ENCODE measurements at places on chromosomes 2 and 18.

- no peak for DNase-seq
Observed at GRCh38 chr2:7648221-7648795, 731.1 kb downstream of the RNF144A start.

DNA sequence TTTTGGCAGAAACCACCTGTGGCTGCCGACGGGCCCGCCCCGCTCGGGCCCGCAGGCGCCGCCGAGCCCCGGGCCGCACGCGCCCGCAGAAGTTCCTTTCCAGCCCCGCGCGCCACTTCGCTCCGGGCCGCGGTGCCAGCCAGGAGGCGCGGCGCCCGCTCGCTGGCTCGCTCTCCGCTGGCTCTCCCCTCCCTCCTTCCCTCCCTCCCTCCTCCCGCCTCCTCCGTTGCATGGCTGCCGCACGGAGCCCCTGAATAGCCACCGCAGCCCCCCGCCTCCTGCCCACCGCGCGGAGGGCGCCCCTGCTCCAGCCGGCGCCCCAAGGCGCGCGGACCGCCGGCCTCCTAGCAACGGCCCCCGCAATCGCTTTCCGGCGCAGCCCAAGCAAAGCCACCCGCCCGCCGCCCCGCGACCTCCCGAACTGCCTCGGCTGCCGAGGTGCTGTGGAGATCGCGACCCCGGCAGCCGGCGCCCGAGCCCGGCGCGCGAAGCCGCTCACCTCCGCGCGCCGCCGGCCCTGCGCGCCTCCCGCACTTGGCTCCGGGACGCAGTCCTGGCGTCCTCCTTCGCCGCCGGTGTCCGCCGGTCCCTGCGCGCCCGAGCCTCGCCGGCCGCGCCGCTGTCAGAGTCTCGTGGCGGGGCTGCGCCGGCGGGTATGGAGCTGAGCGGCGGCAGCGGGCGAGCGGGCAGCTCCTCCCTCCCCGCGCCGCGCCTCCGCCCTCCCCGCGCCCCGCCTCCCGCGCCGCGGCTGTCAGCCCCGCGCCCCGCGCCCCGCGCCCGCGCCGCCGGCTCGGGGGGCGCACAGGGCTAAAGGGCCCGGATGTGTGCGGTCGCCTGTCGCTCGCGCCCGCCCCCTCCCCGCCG lies at the start of gene ZBTB7C:
Gene ZBTB7C, minus strand, starts transcription at position 657 of the 864 bp plus-strand sequence.
- DNase-seq, result no peak

GRCh38 chr18:10519999-10520935 lies 5.6 kb upstream of the NAPG start:
- DNase-seq, result peak; percentile 92

DNA sequence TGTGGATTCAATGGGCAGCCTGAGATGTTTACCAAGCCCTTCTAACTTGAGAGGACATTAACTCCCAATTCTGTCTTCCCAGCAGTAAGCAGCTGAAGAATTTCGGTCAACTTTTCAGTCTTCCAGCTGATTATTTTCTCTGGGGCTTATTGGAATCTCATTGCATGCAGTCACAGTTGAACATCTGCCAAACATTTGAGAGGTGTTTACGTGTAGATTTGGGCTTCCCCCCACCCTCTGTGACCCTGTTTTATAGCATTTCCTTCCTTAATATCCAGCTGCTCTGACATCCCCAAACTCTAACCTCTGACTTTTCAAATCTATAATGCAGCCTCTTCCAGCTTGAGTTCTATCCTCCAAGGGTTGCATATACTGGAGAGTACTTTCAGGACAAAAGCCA lies 16.5 kb upstream of the VIT start:
- no peak for DNase-seq

DNA sequence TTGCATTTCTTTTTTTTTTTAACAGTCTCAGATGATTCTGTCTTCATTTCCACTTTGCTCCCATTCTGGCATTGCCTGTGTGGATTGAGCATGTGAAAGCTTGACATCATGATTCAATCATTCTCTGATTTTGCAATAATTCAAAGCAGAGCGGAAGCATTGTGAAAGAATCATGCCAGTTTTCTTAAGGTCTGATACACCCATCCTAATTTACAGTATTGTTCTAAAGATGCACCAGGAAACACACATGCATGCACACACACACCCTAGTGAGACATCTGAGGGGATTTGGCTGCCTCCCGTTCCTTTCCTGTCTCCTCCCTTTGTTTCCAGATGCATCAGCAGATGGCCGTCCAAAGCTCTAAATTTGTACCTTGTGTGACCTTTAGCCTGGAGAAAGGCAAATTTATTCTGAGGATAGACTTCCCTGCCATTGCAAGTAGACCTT lies 97.3 kb downstream of the FMNL2 start:
- DNase-seq, result no peak

DNA sequence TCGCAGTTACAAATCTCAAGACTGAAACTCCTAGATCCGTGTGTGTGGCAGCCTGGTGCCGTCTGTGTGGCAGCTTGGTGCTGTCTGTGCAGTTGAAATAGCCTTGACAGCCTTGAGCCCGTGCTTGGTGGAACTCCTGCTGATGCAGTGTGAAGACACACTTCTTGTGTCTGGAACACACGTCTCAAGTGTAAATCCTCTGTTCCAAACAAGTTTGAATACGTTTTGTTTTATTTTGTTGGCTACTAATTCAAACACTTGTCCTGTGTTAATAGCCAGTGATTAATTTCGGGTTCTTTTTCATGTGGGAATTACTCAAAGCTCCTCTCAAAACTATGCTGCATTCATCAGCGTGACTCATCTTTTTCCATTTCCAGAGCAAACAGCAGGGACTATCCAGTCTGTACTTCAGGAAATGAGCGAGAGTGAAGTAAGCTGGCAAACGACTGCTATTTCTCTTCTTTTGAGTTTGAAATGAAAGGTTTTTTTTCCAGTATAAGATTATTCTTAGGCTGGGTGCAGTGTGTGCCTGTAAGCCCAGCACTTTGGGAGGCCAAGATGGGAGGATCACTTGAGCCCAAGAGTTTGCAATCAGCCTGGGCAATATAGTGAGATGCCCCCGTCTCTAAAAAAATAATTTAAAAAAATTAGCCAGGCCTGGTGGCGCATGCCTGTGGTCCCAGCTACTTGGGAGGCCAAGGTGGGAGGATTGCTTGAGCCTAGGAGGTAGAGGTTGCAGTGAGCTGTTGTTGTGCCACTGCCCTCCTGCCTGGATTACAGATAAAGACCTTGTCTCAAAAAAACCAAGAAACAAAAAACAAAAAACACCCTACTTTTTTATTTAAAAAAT lies 152.9 kb downstream of the SPP2 start:
- no peak for DNase-seq

- no peak for DNase-seq
Observed at GRCh38 chr18:8799001-8799400, 93.6 kb downstream of the MTCL1 start.

DNA sequence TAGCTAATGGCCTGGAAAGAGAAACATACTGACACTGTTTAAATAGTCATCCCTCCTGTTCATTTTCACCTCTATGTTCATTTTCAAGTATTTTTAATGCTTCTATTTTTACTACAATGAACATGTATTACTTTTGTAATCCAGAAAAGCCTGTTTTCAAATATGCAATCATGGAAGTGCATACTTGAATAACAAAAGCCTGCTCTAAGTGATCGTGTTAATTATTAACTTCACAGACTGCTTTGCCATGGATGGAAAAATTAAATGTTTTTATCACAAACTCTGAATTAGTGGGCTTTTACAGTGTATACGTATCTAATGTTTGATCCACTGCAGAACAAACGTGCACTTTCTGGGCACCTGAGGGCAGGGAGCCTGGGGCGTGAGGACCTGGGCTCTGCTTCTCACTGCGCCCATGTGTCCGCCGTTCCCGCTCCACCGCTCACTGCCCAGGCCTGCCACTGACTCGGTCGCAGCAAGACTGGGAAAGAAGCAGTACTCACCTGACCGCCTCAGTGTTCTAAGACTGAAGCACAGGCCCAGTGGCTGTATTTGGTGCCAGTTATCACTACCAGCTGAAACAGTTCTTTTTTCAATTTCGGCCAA lies 80.6 kb downstream of the UXS1 start:
- DNase-seq, result no peak

- no peak for DNase-seq
Observed at GRCh38 chr18:21914739-21915319, 174.2 kb downstream of the MIB1 start.

DNA sequence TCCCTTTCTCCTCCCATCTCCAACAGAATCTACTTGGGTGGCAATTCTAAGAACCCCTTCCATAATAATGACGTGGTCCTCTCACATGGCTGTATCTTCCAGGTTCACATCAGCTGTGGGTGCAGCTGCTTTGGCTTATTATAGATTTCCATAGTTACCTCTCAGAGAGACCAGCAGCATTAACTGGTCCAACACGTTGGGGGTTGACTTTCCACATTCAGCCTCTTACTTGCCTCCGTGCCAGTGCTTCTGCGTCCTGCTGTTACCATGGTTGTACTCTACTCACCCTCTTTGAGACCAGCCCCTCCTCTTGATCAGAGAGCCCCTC lies 570.7 kb downstream of the PLCL1 start:
- no peak for DNase-seq

DNA sequence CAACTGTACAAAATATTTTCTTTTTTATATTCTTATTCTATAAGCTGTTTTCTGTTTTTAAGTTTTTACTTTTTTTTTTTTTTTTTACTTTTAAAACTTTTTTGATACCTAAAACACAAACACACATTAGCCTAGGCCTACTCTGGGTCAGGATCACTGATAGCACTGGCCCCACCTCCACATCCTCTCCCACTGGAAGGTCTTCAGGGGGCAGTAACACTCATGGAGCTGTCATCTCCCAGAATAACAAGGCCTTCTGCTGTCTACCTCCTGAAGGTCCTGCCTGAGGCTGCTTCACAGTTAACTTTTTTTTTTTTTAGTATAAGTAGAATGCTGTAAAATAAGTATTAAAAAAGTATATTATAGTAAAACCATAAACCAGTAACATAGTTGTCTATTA lies 415.1 kb downstream of the PTPRM start:
- no peak for DNase-seq

GRCh38 chr2:177165061-177165583 lies 47.5 kb upstream of the HNRNPA3 start:
- no peak for DNase-seq

DNA sequence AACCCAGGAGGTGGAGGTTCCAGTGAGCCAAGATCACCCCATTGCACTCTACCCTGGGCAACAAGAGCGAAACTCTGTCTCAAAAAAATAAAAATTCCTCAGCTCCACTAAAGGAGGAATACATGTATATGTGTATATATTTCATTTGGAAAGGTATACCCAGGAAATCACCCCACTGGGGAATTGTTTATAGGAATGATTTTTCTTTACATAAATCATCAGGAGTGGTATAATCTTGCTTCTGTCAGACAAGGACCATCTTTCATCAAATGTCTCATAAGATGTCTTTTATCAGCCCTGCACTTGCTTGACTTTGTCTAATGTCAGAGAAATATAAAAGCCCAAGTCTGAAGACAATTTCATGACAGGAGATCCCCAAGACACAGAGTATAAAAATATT lies 709.1 kb downstream of the LRRTM4 start:
- DNase-seq, result no peak

DNA sequence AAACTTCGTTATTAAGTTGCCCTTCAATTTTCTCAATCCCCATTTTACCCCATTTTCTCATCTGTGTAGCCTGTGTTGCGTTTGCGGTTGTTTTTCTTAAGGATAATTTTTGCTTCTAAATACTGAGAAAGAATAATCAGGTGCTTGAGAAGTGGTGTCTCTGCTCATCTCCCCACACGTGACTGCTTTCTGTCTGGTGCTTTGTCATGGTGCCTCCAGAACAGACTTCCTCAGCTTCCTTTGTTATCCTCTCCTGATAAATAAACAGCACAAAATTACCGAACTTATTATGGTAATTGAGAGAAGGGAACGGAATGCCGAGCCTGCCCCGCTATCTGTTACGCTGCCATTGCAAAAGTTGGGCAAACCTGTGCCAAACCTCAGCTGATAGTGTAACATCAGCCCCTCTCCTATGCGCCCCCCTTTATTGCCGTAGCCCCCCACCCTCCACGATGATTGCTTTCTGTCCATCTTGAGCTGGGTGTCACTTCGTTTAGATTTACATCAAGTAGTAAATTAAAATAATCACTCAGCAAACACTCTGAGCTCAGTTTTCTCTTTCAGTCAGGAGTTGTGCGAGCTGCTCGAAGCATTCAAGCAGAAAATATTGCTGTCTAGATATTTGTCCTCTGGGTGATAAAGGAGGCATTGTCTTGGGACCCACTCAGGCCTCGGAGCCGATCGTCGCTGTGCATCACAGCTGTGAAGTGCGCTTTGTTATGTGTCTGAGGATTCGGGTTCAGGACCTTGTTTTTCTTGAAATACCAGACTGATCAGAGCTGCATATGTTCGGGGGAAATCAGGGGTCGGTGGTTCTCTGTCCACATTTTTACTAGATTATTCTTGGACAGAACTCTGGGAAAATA lies 1008.5 kb upstream of the FANCL start:
- no peak for DNase-seq

DNA sequence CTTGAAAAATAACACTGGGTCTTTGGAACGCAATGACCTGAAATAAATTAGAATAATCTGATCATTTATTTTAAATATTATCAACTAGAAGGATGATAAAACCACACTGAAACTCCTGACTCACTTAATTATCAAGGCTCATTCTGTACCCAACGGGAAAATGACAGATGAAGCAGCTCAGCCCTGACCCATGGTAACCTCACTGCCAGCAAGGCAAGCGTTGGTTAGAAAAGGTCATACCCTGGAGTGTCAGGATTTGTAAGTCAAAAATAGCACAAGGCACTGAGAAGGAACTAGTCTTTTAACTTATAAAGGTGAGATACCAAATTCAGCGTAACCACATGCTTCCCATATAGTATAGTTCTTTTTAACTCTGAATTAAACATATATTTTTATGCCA lies 277.5 kb downstream of the ETAA1 start:
- no peak for DNase-seq

DNA sequence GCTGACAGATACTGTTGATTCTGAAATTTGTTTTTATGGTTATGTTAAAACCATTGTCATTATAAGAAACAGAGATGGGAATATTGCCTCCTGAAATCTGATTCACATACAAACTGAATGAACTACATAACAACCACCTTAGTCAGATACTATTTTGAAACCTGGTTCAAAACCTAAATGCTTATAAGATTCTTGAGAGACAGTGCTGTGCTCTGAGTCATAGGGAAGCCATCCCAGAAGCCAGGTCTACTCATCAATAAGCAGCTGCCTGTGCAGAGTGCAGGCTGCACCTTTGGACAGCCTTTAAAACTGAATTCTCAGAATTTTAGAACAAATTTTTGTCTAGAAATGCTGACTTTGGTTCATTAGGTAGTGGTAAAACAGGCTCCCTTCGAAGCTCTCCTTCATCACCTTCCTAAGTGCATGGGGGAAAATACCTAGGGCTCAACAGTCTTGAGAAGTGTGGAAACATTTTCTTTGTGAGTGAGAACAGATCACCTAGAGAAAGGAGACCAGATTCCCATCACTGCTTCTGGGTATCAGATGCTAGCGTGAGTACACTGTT lies at the start of gene SERPINB7:
Gene SERPINB7, plus strand, starts transcription at position 253 of the 565 bp plus-strand sequence. CDS start 6,955 bp downstream, outside the sequence.
- DNase-seq, result no peak

DNA sequence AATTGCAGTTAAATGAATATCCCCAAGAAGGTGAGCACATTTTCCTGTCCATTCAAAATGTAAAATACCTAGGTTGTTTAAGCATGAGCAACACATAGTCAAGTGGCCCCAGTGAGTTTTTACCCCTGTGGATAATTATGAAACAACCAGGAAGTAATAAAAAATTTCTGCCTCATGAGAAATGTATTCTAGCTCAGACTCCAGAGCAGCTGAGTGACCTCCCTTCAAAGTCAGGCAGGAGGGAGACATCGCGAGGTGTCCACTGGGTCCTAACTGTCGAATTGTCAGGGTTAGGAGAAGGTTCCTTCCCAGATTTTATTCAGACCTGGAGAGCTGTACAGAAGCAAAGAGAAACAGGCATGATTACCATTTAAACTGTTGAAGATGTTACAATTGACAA lies 416.6 kb upstream of the SMIM21 start:
- no peak for DNase-seq

- DNase-seq, result peak; percentile 12
Observed at GRCh38 chr2:112705575-112705974, 15.2 kb upstream of the NT5DC4 start.

All from sciatic nerve (tissue), 2 donors.